ENCODE measurements at places on chromosomes 5 and 9. TPM values are rescaled to one million over a fixed set of nuclear protein-coding genes. Genes with fewer than 3 reads are reported as not detected.

PAEP gene
- total RNA-seq = not detected

JAKMIP2 gene
- total RNA-seq = 8.2 TPM

EIF4E1B gene
- not detected for total RNA-seq

DNA sequence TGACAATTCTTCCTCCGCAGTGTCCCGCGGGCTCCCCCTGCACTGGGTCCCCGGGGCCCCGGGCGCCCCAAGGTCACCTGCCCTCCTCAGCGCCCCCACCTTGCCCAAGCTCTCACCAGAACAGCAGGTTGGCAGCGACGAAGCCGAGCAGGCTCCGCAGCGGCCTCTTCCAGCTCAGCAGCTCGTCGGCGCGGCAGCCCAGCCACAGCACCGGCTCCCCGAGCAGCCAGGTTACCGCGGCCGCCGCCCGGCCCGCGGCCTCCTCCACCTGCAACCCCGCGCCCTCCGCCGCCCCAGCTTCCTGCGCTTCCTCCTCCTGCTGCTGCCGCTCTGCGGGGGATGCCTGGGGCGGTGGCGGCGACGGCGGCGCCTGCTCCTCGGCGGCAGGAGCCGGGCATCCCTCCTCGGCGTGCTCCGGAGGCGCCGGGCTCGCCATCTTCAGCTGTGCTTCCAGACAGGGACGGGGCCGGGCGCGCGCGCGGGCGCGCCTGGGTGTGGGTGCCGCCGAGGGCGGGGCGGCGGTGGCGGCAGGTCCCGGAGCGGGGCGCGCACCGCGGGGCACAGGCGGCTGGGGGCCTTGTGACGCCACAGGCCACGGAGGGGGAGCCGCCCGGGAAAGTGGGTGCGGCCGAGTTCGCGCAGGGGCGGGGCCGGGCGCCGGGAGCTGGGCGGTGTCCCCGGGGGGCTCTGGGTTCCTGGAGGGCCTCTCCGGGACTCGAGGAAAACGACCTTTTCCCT lies at the start of gene RETREG1:
Gene RETREG1, minus strand, starts transcription at position 462 of the 738 bp plus-strand sequence. Its CDS starts 26 bp downstream, at position 436.
- peak; percentile 68 for DNase-seq

DNA sequence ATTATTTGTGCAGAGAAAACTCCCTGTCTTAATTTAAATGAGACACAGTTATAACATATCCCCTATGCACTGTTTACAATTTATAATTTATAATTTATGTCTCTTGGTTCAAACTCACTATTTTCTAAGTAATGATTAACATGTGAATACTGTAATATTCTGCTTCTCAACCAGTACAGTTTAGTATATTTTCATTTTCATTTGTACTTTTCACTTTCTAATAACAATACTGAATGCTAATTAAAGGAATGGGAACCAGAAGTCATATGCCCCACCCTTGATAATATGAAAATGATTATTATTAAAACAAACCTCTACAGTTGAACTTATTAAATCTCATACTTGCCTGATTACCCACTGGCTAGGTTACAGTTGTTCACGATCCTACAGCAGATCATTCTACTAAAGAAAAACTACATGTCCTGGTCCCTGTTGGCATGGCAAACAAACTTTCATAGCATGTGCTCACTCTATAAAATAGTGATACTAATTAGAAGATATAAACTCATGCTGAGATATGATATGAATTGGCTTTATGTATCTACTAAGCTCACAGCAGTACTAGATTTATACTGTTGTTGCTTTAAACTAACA lies 66.4 kb downstream of the POU5F2 start:
- no peak for DNase-seq

- DNase-seq = peak; percentile 91
These were observed 25.5 kb upstream of the STXBP1 start for GRCh38 chr9:127586537-127586936.

DNA sequence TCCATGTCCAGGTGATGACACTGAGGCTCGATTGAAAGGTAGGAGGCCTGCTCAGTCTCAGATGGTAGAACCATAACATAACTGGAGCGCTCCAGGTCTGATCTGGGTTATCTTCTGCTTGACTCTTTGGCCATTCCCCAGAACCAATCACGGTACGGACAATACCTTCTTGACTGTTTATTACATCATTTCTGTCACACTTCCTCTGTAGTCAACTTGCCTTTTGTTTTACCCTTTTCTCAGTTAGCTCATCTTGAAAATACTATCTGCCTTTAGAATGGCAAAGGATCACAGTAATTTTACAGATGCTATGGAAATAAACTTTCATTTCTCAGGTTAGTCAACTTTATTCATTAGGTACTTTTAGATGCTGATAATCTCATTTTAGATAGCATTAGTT lies 22.4 kb downstream of the GLRA1 start:
- no peak for DNase-seq

DNA sequence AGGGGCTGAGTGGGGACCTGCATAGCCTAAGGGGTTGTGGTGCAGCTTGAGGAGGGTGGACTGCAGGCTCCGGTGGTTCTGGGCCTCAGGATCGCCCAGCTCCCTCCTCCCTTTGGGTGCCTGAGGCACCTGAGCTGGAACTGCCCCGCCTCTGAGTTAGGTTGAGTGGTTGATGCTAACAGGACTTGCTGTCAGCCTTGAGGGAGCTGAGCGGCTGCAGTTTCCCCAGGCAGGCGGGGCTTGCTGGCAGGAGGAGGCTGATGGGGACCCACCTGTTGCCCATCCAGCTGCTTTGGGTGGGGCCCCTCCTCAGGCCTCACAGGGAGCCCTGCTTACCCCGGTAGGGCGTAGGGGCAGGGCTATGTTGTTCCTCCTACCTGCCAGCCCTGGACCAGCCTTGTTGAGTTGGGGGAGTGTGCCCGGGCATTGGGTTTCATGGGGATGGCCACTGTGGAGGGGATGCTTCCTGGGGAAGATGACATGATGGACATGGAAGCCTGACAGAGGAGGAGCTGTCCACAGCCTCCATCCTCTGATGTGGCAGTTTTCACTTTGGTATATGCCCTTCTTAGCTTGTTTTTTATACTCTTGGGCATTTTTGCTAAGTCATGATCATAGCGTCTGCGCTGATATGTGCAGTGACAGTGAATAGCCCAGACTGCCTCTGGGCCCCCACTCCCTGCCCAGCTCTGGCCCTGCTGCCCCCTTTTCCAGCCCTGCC lies 14.3 kb downstream of the WNK2 start:
- peak; percentile 64 for DNase-seq

DNA sequence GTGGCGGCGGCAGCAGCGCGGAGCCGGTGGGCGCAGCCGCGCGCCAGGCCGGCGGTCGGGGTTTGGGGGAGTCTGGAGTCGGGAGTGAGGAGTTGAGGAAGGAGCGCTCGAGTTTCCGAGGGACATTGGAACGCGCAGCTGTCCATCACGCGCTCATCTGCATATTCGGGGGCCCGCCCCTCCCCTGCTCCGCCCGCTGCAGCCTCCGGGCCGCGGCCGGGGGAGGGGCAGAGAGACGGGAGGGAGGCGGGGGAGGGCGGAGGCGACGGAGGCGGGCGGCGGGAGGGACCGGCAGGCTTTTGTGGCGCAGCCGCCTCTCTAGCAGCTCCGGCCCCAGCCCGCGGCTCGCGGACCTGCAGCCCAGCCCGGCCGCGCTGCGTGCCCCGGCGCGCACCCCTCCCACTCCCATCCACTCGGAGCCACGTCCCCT lies at the start of gene IRX2:
Gene IRX2, minus strand, starts transcription at position 86 of the 430 bp plus-strand sequence. CDS start 264 bp downstream, outside the sequence.
- peak; percentile 95 for DNase-seq

- peak; percentile 37 for DNase-seq
These were observed 8.9 kb downstream of the CXCL14 start for GRCh38 chr5:135569755-135570452.

GRCh38 chr9:114054191-114054690 lies 23.9 kb downstream of the AMBP start:
- DNase-seq = no peak

All from tongue (tissue), 3 donors.